ENCODE measurements at places on chromosomes 11 and 22.

DNA sequence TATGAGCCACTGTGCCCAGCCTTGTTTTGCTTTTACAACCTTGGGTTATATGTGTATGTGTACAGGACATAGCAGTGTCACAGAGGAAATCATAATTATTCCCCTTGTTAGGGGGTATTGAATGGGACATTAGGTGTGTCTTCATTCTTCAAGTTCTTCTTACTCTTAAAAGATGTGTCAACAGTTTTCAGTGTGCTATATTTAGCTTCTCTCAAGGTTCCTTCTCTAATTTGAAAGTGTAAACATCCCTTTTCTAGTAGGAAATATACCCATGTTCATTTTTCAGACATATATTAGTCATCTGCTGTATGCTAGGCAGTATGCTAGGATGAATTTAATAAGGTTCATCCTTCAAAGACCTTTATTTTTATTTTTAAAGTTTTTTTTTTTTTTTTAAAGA, 17.1 kb downstream of the PCF11 start:
- no peak for DNase-seq

- DNase-seq, result no peak
Measured at GRCh38 chr11:11706028-11706427, 84.2 kb upstream of the GALNT18 start.

- peak; percentile 100 for DNase-seq
Measured at GRCh38 chr22:35376728-35377472, 4.0 kb upstream of the HMOX1 start.

GRCh38 chr22:46742576-46743221, 4.6 kb upstream of the CERK start:
- no peak for DNase-seq

GRCh38 chr11:31807799-31808667, 3.1 kb downstream of the PAX6 start:
- no peak for DNase-seq
